Fibroblast of villous mesenchyme (primary cell): ENCODE measurements at places on chromosomes 3 and 15. TPM values are rescaled to one million over a fixed set of nuclear protein-coding genes. Genes with fewer than 3 reads are reported as not detected.

Gene CHMP2B
- 39.0 and 51.4 TPM in 2 replicates for total RNA-seq

Gene IMPG2
- 0.32 and 0.43 TPM in 2 replicates for total RNA-seq

Gene P2RY14
- total RNA-seq = not detected in 2 replicates

Gene MUC20
- total RNA-seq = 0.32 and 0.43 TPM in 2 replicates

Gene MCF2L2
- 0.43 and 0.64 TPM in 2 replicates for total RNA-seq

Gene GJD2
- not detected in 2 replicates for total RNA-seq

Gene CFAP91
- total RNA-seq = 0.32 and 0.43 TPM in 2 replicates

Gene LDHAL6B
- total RNA-seq = not detected in 2 replicates

Gene HYAL1
- 1.6 and 2.6 TPM in 2 replicates for total RNA-seq
